Activated T-helper 1 cell treated with Interleukin-2 at 50 U/mL for 16 hours (primary cell): ENCODE measurements at places on chromosomes 5 and 9.

- no peak for DNase-seq
These were observed 27.7 kb downstream of the PRDM6 start for GRCh38 chr5:123116757-123117156.

- DNase-seq, result no peak
These were observed 294.4 kb downstream of the SEMA5A start for GRCh38 chr5:9251379-9251980.

DNA sequence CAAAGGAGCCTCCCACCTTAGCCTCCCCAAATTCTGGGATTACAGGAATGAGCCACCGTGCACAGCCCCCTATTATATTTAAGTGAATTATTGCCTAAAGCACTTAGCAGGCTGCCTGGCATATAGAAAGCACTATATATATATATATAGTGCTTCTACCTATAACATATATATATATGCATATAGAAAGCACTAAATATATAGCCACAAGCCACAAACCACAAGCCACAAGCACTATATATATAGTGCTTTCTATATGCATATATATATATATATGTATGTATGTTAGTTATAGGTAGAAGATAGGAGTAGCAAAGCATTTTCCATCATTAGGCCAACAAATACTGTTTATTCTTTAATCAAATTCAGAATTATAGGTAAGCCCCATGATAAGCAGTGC, 185.8 kb downstream of the CWC27 start:
- no peak for DNase-seq

- no peak for DNase-seq
These were observed 104.4 kb upstream of the FCN2 start for GRCh38 chr9:134776080-134776796.

DNA sequence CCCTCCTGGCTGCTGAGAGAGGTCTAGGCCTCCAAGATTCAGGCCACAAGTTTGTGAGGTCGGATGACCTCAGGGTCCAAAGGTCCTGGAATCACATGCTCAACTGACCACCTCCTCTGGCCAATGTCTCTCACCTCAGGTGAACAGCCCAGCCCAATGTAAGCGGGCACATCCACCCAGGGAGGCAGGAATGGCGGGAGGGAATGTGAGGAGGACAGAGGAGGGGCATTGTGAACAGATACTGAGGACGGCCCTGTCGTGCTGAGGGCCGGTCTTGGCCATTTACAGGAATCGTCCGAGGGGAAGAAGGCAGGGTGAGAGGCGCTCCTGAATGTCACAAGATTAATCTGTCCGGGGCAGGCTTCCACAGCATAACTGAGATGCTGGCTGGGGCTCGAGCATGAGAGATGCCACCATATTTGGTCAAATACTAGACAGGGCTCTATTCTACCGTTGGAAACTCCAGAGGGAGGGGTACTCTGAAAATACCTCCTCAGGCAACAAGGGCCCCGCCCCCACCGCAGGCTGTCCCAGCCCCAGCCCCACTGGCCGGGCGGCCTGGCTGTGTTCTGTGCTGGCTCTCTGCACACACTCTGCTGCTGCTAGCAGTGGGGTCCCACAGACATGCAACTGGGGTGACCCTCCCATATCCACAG, 1.5 kb upstream of the IL17B start:
- DNase-seq, result no peak

GRCh38 chr5:64566310-64566916, 60.6 kb downstream of the RGS7BP start:
- no peak for DNase-seq
